ENCODE measurements at places on chromosomes 2 and 18.

DNA sequence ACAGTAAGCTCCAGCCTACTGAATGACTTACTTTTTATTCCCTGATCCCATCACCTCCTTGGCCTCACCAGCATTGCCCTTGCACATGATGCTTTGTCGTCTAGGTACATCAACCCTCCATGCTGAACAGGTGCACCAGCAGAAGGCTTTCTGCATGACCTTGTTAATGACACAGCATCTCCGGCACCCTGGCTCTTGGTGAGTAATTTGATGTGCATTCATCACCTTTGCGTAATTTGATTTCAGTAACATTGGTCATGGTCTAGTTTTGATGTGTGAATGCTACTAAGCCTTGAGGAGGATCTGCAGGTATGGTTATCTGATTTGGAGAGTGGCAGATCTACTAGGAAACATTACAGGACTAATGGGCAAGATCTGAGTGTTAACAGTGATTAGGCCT is 103.6 kb downstream of the STK39 start:
- no peak for DNase-seq

GRCh38 chr18:46061796-46062195 is 10.3 kb downstream of the PSTPIP2 start:
- DNase-seq, result no peak

DNA sequence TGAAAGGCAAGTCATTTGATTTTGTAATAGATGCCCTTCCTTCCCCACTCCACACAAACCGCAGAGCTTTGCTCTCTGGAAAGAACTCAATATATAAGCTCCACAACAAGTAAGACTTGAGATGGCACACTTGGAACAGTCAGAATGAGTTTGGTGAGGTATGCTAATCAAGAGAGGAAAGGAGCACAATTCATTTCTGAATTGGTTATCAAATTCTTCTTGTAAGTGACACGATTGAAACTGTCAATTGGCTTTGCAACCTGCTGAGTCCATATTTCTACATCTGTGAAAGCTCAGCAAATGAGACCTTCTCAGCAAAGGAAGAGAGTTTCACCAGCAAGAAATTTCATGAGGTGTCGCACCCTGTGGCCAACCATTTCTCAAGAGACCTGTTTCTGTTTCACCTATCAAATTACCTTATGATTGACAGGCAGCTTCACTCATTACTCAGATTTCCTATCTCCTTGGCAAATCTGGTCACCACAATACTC is 19.1 kb downstream of the CTLA4 start:
- DNase-seq, result no peak

GRCh38 chr2:215760557-215760956 is 252.8 kb downstream of the MREG start:
- DNase-seq, result no peak

GRCh38 chr2:65499216-65499615 is 66.8 kb upstream of the SPRED2 start:
- DNase-seq, result no peak

- no peak for DNase-seq
Observed at GRCh38 chr2:70797506-70797905, 7.1 kb upstream of the FIGLA start.

DNA sequence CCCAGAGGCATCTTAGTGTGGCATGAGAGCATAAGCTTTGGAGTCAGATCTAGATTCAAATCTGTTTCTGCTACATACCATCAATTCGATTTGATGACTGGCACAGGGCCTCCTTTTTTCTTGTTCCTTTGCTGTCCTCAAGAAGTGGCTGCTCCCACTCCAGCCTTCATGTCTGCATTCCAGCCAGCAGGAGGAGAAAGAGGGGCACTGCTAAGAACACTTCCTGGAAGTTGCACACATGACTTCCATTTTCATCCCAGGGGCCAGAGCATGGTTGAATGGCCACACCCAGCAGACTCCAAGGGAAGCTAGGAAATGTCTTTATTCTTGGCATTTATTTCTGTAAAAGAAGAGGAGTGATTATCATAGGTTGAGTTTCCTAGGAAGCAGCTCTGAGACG is 50.4 kb downstream of the EML6 start:
- no peak for DNase-seq

DNA sequence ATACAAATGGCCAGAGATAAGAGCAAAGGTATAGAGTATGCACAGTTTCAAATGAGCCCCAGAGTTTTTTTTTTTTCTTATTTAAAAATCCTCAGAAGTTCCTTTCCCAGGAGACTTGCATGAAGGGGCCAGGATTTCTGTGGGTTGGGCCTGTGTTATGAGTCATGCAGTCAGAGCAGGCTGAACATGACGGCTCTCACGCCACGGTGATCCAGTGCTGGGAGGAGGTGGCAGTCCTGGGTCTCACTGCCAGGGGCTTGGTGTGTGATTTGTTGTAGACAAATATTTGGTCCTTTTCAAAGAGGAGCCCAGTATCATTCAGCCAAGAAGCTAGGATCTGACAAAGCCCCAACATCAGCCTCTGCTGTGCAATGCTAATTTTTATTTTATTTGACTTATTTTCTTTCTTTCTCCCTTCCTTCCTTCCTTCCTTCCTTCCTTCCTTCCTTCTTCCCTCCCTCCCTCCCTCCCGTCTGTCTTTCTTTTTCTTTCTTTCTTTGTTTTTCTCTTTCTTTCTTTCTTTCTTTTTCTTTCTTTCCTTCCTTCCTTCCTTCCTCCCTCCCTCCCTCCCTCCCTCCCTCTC is 10.4 kb upstream of the KCNE4 start:
- no peak for DNase-seq

DNA sequence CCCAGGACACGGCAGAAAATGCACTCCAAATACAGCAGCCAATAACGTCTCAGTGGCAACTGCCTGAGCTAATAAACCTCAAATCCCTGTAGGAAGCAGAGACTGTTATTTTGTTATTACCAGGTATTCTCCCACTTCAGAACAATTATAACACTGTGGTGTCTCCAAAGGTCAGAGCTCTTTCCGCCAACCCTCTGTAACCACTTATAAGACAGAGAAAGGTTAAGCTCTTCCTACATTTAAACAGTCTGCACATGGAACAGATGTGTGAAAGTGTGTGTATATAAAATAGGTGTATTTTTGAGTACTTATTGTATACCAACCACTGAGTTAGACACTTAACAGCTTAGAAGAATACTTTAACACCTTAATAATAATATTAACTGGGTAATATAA is 64.1 kb downstream of the FBXO15 start:
- DNase-seq, result no peak

DNA sequence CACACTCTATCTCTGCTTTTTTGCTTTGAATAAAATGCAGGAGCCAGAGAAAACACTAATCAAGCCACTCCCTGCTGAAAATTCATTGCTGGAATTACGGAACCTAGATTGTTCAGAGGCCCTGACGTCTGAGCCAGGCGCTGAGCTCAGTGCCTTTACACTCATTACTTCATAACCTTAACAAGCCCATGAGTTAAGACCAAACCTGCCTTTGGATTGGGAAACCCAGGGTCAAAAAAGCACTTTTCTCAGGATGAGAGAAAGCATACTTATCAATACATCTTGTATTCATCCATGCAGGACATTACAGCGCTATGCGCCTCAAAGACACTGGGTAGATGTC is 762 bp downstream of the INO80C start:
- no peak for DNase-seq

GRCh38 chr2:147017951-147018645 is 826.7 kb upstream of the ACVR2A start:
- DNase-seq, result no peak

GRCh38 chr2:231364061-231364460 is 31.4 kb upstream of the B3GNT7 start:
- DNase-seq, result no peak

DNA sequence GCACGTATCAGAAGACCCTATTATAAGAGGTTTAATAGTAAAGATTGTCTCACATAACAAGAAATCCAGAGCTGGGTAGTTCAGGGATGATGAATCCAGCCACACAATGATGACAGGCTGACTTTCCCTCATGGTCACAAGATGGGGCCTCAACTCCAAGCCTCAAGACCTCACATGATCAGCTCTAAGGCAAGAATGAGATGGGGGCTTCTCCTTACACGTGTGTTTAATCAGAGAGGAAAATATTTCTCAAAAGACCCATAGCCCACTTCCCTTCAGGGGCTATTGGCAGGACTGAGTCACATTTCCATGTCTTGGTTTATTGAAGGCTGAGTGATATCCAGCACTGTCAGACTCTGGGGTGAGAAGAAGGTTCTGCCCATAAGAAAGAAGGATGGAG is 100.2 kb upstream of the FOSL2 start:
- no peak for DNase-seq

GRCh38 chr2:8684878-8685696 is 3.2 kb downstream of the ID2 start:
- DNase-seq, result peak; percentile 37

DNA sequence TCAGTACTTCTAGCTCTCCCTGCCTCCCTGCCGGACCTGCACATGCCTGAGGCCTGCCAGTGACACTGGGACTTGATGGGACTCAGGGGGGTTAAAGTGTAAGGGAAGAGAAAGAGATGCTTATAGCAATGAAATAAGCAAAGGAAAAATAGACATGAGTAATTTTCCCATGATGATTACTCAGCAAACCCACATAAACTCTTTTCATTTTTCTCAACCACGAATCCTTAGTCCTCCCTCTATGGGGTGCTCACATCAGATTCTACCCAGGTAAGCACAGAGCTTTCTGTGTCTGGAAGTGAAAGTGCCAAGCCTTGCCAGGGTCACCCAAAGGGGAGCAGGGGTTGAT is 44.8 kb upstream of the ANKRD62 start:
- DNase-seq, result no peak

DNA sequence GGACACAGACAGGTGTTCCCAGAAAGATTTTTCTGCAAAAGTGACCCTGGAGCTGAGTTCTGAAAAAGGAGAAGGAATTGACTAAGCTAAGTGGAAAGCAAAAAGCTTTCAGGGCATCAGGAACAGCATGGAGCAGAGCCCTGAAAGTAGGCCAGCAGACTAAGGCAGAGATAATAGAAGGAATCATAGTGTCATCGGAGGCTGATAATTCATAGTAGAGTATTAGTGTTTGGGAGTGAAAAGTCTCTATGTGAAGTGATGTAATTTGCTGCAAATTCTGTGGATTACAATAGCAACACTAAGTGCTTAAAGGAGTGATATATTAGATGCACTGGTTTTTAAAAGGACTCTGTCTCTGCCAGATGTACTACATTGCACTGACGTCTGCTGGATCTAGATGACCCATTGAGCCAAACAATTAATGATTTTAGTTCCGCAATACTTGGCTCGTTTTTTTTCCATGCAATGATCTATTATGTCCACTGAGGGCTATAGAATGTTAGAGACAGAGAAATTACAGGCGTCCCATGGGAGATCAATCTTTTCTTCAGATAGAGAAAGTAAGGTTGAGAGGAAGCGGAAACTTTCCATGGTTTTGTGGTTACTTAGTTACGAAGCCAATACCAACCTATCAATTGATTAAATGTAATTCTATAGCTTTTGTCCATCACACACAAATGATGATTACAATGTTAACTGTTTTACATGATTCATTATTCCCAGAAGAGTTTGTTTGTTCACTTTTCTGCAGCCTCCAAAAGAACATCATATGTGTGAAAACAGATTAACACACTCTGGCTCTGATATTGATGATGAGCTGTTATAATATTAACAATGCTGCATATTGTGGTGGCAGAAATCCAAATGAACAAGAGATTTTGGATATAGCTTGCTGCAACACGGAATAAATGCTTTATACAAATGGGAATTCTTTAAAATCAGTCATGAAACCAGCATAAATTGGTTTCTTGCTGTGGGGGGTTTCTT is 143.7 kb downstream of the MC4R start:
- DNase-seq, result no peak

DNA sequence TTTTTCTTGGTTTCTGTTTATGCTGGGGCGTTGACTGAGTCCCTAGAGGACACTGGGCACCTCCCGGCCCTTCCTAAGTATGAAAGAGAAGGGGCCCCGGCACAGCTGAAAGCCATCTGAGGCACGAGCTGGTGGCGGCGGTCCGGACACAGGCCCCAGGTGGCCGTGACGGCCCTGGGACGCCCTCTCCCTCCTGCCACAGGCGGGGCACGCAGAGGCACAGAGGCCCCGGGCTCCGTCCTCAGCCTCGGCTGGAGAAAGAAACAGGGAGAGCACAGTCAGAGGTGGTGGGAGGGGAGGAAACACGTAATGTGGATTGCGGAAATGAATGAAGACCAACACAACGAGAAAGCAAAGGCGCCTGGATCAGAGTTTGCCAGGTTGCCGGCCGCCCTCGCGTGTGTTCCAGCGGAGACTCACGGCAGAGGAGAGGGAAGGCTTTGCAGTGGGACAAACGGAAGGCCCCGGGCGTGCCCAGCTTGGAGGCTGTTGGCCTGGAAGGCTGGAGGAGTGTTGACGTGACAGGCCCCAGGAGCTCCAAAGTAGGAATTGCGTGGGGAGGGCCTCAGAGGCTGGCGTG is 119.1 kb downstream of the PTGR3 start:
- no peak for DNase-seq

DNA sequence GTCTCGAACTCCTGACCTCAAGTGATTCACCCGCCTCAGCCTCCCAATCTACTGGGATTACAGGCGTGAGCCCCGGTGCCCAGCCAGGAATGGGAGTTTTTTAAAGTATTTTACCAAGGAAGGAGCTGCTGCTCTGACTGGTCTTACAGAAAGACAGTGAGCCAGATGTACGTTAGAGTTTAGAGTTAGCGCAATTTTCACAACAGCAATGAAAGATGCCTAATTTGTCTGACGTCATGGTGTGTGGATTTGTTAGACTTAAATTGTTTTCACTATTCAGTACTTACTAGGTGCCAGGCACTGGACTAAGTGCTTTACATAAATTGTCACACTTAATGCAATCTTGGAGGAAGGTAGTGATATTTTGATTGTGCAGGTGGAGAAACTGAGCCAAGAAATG is 12.4 kb upstream of the RPL37A start:
- no peak for DNase-seq

DNA sequence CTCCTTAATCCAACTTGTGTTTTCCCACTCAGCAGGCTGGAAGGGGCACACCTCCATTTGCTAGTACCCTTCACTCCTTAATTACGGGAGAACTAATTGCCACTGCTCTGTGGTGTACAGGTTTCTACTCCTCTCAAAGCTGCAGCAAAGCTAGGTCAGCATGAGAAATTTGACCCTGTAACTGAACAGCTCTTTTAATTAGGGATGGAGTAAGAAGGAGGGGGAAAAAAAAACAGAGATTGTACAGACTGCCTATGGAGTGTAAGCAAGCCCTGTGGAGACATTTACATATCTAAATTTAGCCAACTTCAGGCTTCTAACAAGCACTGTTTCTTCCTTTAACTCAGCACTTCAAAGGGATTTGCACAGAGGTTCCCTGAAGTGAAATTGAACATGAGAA is 629.7 kb upstream of the SETBP1 start:
- no peak for DNase-seq

- no peak for DNase-seq
Observed at GRCh38 chr18:43720041-43720440, 442.8 kb upstream of the SYT4 start.

DNA sequence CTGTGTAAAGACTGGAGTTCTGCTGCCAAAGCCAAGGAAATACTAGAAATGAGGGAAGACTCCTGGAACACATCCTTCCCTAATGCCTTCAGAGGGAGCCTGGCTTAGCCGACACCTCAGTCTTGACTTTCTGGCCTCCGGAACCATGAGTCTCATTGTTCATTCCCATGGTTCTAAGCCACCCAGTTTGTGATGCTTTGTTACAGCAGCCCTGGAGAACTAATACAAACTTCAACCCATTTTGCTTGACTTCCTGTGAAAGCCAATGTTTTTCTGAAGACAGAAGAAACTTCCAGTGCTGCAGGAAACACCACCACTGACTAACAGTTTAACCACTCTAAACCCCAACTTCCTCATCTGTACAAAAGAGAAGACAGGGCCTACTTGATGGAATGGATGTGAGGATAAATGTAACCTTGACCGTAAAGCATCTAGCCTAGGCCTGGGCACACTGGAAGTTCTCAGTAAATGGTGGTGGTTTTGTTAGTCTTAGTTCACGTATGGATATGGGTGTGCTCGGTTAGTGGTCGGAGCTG is 85.9 kb upstream of the RFX8 start:
- DNase-seq, result no peak

Measured in activated gamma-delta T cell treated with Interleukin-2 at 50 U/mL for 16 hours (primary cell).